ENCODE measurements at places on chromosomes 7 and 10.

DNA sequence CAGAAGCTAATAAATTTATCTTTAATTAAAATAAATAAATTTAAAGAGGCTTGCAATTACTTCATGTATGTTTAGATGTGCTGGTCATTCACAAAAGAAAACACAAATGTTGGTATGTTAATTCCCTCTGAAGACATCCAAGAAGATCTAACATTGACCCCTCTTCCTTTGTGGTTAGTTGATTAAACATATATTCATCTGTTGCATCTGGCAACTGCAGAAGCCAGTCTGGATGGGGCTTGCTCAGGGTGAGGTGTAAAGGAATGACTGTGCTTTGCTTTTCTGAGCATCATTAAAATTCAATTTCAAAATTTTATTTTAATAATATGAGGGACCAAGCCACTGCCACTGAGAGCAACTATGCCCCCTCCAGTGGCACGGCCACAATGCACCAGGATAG lies 36.4 kb upstream of the FERD3L start:
- DNase-seq = no peak

- no peak for DNase-seq
Measured at GRCh38 chr7:5492020-5492635, 68.5 kb upstream of the TNRC18 start.

GRCh38 chr7:98399890-98400541 lies 874 bp downstream of the BAIAP2L1 start:
- DNase-seq = no peak

- no peak for DNase-seq
Measured at GRCh38 chr10:119770928-119771327, 45.1 kb downstream of the INPP5F start.

DNA sequence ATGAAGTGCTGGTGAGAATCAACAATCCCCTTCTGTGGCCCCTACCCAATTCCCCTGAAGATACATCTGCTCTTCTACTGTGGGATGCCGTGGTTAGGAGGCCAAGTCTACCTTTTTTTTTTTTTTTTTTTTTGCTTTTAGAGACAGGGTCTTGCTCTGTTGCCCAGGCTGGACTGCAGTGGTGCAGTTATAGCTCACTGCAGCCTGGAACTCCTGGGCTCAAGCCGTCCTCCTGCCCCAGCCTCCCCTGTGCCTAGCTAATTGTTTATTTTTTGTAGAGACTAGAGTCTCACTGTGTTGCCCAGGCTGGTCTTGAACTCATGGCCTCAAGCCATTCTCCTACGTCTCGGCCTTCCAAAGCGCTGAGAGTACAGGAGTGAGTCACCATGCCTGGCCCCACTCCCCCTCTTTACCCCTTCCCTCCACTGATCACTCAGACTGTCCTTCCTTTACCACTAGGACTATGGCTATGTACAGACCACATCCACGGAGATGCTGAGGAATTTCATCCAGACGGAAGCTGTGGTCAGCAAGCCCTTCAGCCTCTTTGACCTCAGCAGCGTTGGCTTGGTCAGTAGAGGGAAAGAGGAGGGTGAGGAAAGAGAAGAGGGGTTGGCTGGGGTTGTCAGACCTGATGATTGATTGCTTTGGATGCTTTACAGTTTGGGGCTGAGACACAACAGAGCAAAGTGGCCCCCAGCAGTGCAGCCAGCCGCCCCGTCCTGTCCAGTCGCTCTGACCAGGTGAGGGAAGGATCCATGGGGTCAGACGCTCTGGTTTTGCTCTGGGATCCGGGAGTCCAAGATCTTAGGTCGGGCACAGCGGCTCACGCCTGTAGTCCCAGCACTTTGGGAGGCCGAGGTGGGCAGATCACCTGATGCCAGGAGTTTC lies 1.8 kb downstream of the AP4M1 start:
- DNase-seq = no peak

- peak; percentile 32 for DNase-seq
Measured at GRCh38 chr10:117537436-117537903, 5.1 kb upstream of the EMX2 start.

DNA sequence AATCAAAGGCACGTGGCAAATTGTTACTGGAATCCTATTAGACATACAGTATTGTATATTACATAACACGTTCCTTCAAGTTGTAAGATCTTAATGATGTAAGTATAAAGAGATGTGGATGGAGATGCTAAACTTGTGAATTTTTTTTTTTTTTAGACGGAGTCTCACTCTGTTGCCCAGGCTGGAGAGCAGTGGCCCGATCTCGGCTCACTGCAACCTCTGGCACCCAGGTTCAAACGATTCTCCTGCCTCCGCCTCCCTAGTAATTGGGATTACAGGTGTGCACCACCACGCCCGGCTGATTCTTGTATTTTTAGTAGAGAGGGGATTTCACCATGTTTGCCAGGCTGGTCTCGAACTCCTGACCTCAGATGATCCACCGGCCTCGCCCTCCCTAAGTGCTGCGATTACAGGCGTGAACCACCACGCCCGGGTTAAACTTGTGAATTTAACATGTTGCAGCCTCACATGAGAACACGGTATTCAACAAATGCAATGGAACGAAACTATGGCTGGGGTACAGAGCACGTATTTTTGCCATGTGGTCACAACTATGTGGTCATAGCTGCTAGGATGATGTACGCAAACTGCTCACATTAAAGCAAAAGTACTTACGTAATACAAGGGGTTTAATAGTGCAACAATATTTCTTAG lies 818 bp upstream of the SUPV3L1 start:
- no peak for DNase-seq

DNA sequence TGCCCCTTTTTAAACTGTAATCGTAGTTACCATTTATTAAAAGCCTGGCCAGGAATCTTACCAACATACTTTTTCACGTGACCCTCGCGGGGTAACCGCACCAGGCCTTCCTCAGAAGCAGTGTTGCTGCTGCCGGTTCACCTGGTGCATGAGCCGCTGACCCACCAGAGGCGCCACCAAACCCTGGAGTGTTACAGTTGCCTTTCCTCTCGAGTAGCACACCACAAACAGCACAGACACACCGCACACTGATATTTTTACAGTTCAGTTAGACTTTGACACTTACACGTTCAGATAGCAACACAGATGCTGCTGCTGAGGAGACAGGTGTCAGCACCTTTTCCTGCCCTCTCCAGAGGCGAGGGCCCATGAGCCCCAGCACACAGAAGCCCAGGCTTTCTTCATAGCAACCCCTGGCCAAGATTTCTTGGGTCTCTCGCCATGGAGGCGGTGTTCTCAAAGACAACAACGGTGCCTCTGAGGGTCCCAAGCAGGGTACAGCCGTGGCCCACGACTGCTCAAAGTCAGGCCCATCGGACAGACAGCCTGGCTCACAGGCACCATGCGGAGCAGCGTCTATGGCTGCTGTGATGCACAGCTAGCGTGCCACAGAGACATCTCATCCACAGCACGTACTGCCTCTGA lies 123.1 kb downstream of the DIP2C start:
- no peak for DNase-seq

DNA sequence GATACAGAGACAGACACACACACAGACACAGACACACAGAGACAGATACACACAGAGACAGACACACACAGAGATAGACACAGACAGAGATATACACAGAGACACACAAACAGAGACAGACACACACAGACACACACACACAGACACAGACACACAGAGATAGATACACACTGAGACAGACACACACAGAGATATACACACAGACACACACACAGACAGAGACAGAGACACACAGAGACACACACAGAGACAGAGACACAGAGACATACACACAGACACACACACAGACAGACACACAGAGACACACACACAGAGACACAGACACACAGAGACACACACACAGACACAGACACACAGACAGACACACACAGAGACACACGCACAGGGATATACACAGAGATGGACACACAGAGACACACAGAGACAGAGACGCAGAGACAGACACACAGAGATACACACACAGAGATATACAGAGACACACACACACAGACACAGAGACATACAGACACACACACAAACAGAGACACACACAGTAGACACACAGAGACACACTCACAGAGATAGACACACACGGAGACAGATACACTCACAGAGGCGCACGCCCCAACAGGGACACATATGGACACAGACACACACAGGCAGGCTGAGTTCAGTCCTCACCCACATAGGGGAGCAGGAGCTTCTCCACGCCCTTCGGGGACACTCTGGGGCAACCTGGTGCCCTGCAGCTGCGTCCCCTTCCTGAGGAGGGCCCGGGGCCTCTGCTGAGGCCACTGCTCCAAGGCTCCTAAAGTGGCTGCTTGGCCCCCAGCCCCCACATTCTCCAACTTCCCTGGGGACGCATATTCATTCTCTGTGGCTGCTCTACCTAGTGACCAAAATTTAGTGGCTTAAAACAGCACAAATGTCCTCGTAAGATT lies 10.3 kb upstream of the PPP2R2D start:
- DNase-seq = no peak

DNA sequence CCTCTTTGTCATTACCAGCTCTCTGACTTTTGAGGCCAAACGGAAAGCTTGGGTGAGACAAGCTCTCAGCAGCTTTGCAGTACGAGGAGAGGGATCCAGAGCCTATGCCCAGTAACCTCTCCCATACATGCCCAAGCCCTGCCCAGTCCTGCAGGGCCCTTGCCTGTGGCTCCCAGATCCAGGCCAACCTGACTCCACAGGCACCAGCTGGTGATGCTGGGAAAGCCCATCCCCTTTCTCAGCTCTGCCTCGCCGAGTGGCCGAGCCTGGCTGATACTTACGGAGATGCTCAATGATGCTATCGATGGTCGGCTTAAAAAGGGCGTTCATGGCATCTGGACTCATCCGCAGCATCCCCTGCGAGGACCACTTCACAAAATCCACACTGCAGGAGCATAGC lies 55.4 kb downstream of the PNLIPRP2 start:
- no peak for DNase-seq

- DNase-seq = no peak
Measured at GRCh38 chr10:88156341-88156740, 292.9 kb downstream of the PTEN start.

DNA sequence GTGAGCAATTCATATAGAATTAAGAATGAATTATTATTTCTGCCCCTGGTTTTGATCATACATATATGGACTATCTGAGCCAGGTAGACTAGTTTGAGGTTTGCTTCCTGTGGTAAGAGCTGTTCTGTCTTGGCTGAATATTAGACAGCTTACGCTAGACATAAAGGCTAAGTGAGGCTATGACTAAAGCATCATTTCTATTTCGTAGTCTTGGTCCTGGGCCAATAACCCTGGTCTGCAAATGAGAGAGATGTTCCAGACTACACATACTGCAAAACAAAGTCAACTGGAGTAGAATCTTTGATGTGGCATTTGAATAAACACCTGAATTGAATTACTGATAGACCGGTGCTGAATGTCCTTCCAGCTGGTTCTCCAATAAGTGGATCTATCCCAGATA lies 40.8 kb upstream of the CACNB2 start:
- no peak for DNase-seq

GRCh38 chr7:66556549-66557213 lies 72.0 kb upstream of the KCTD7 start:
- no peak for DNase-seq

DNA sequence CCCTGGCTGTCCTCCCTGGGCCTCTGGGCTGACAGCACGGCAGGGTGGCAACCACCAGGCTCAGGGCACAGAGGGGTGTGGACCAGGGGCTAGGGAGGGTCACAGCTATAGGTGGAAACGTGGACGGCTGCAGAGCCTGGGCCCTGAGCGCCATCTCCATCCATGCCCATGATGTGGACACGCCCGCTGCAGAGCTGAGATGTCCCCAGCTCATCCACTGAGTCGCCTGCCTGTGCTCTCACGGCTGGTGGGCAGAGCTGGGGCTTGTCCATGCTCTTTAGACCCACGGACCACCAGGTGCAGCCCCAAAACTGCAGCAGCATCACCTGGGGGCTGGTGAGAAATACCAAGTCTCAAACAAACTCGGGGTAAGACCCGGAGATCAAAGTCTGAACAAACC lies 16.1 kb downstream of the TECPR1 start:
- no peak for DNase-seq

DNA sequence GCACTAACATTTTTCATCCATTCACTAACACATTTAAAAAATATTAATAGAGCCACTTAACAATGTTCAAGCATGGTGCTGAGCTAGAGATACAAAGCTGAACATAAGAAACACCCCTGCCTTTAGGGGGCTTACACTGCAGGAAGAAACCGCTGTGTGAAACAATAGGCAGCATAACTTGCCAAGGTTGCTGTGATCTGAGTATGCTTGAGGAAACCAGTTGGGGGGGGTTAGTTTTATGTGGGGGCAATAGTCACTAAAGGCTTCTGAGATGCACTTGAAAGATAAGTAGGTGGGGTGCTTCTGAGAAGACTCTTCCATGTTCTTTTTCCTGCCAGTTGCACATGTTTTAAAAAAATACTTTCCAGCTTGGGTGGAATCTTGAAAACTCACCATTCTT lies 2.8 kb downstream of the RBM17 start:
- DNase-seq = peak; percentile 33

GRCh38 chr7:101744588-101744987 lies 72.8 kb upstream of the CUX1 start:
- DNase-seq = no peak

DNA sequence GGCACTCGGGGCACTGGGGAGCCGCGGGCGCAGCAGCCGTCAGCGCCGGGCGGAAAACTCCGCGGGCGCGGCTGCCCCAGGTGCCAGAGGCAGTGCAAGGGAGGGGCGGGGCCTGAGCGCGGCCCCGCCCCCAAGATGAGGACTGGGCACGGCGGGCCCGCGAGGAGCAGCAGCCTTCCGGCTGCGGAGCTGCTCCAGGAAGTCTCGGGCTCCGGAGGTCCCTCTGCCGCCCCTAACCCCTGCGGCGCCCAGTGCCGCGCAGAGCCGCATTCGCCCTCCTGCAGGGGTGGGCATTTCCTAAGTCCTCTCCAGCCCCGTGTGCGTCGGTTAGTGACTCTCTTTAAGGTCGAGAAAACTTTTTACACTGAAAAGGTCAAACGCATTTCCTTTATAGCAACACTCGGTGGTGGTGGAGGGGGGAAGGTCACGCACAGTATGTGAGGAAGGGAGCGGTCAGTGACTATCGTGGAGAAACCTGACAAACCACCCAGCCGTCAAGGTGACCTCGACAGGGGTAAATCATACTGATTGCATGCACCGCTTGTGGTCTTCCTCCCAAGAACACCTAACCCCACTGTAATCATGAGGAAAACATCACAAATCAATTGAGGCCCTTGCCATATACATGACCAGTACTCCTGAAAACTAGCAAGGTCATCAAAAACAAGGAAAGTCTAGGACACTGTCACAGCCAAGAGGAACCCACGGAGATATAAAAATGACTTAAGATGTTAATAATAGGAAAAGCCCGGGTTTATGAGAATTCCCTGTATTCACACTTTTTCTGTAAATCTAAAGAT lies at the start of gene ANXA11:
Gene ANXA11, minus strand, starts transcription at position 61 of the 800 bp plus-strand sequence. CDS start 32,676 bp downstream, outside the sequence.
- DNase-seq = peak; percentile 75
